ENCODE measurements at places on chromosomes 3 and 15. TPM values are rescaled to one million over a fixed set of nuclear protein-coding genes. Genes with fewer than 3 reads are reported as not detected.

Gene HLTF
- total RNA-seq, result 23.9 TPM

Gene NLGN1
- total RNA-seq, result 18.3 TPM

Gene PLA2G4E
- total RNA-seq, result 0.08 TPM

Gene CELF6
- 0.70 TPM for total RNA-seq

Gene STRC
- total RNA-seq, result 0.24 TPM

Gene TEX55
- not detected for total RNA-seq

Gene PARP9
- total RNA-seq, result 15.0 TPM

Gene CATSPER2
- 3.0 TPM for total RNA-seq

Gene NEIL1
- total RNA-seq, result 10.9 TPM

Gene SNAP23
- total RNA-seq, result 48.2 TPM

Gene NPAP1
- not detected for total RNA-seq

Gene PPP1R14D
- not detected for total RNA-seq

Gene TTC21A
- 3.0 TPM for total RNA-seq

Gene RASGRP1
- 2.2 TPM for total RNA-seq

Gene MYO5C
- total RNA-seq, result 2.0 TPM

Gene LMLN
- total RNA-seq, result 10.1 TPM

Gene CAV3
- 24.8 TPM for total RNA-seq

Gene PLCH1
- total RNA-seq, result 0.16 TPM

Gene EIF4E3
- total RNA-seq, result 54.7 TPM

Gene IL20RB
- 0.70 TPM for total RNA-seq

Gene ALDH1A3
- 7.8 TPM for total RNA-seq
